Activated naive CD8-positive, alpha-beta T cell treated with anti-CD3 and anti-CD28 coated beads, Interleukin-2, amount 10 ng/mL, durations not matched to agents 7 days and 5 days (primary cell): ENCODE measurements at places on chromosomes 4 and X. TPM values are rescaled to one million over a fixed set of nuclear protein-coding genes. Genes with fewer than 3 reads are reported as not detected.

The CFAP99 gene
- total RNA-seq, result 0.11 TPM

The PLS3 gene
- 0.53 TPM for total RNA-seq

The DRD5 gene
- total RNA-seq, result not detected

The ARHGAP4 gene
- 341 TPM for total RNA-seq

The SPANXB1 gene
- not detected for total RNA-seq

The GNPDA2 gene
- 11.2 TPM for total RNA-seq

The ATG4A gene
- 10.9 TPM for total RNA-seq

The DAPP1 gene
- total RNA-seq, result 19.6 TPM

The DCX gene
- not detected for total RNA-seq

The CXorf65 gene
- 26.7 TPM for total RNA-seq

The NXF3 gene
- total RNA-seq, result not detected

The GAGE1 gene
- not detected for total RNA-seq

The CXCL13 gene
- total RNA-seq, result not detected

The NLRP2B gene
- total RNA-seq, result not detected

The MAGEA11 gene
- not detected for total RNA-seq

The ADH1B gene
- total RNA-seq, result not detected

The WNK3 gene
- total RNA-seq, result 0.33 TPM

The STARD8 gene
- total RNA-seq, result 0.86 TPM

The SPON2 gene
- total RNA-seq, result 18.5 TPM

The PLRG1 gene
- 80.8 TPM for total RNA-seq

The PRPS2 gene
- 67.1 TPM for total RNA-seq

The SOWAHD gene
- total RNA-seq, result 1.7 TPM

The GPR82 gene
- 1.1 TPM for total RNA-seq

The CPLX1 gene
- 3.7 TPM for total RNA-seq

The FAM184B gene
- total RNA-seq, result not detected

The SULT1B1 gene
- total RNA-seq, result 2.0 TPM
